ENCODE measurements at places on chromosomes 5 and 9.

- DNase-seq = no peak
These were observed 26.4 kb upstream of the ADAMTSL1 start for GRCh38 chr9:18447541-18447940.

DNA sequence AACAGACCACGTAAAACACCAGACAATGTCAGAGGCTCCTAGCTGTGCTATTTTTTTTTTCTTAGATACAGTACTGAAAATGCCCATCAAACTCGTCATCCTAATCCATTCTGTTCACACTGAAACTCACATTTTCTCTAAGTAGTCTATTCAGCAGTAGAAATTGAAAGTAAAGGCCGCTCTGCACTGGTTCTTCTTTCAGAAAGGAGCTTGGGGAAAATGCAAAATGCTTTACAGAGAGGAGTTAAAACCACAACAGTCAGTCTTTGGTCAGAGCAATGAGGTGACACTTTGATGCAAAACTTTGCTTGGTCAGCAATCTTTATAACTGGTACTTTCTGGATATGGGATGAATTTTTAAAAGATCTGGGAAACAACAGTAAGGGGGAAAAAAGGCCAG lies 43.8 kb upstream of the SUSD1 start:
- no peak for DNase-seq

GRCh38 chr5:149038336-149039080 lies 24.4 kb downstream of the SH3TC2 start:
- DNase-seq = no peak

DNA sequence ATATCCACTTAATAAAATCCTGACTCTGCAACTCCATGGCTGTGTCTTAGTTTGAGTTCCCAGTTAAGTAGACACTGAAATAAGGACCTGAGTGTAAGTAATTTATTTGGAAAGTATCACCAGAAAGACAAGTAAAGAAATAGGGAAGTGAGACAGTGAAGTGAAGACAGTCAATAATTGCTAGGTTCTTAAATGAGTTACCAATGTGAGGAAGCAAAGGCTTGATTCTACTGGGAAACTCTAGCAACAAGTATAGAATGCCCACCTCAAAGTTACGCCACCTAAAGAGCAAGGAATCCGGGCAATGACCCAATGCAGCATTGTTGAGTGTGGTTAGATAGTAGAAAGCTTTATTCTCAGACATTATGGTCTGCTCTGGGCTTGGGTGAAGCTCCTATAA lies 383.9 kb downstream of the TLR4 start:
- DNase-seq = no peak

GRCh38 chr9:131690941-131691573 lies 48.8 kb downstream of the RAPGEF1 start:
- DNase-seq = no peak

DNA sequence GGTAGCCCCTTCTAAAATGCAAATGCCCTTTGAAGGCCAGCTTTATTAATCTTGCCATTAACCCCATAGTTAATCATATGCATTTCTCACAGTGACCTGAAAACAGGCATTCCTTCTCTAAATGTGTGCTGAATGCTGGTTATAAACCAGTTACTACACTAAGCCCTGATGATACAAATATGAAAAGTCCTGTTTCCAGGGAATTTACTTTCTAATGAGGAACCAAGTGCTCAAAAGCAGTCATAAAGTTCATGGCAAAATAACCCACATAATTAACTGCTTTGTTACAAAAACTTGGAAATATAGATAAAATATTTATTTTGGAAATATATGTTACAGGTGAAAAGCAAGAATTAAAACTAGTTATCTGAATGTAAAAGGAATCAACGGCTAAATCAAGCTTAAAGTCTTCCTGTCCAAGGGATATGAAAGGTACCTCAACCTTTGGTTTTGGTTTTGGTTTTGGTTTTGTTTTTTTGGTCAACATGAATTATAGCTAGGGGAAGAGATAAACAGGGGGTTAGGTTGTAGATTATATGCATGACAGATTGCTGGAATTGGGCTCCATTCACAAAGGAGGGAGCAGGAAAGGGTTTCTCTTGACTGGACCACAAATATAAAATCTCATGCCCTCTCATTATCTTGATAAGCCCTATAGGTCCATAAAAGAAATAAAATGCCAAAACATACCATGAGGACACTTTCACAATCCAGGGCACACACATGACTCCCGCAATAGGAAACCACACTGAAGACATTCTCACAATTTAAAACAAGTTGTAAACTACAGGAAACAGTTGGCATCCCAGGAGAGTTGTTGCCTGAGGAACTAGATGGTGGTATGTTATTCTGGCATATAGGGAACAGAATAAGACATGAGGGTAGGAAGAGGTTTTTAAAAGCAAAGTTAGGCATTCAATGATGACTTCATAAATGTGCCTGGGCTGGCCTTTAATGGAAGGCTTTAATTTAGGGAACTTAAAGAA lies 46.7 kb upstream of the MACIR start:
- DNase-seq = no peak

GRCh38 chr9:27377147-27377807 lies 80.3 kb upstream of the EQTN start:
- DNase-seq = no peak

- no peak for DNase-seq
These were observed 174.2 kb upstream of the TBC1D2 start for GRCh38 chr9:98429613-98430012.

DNA sequence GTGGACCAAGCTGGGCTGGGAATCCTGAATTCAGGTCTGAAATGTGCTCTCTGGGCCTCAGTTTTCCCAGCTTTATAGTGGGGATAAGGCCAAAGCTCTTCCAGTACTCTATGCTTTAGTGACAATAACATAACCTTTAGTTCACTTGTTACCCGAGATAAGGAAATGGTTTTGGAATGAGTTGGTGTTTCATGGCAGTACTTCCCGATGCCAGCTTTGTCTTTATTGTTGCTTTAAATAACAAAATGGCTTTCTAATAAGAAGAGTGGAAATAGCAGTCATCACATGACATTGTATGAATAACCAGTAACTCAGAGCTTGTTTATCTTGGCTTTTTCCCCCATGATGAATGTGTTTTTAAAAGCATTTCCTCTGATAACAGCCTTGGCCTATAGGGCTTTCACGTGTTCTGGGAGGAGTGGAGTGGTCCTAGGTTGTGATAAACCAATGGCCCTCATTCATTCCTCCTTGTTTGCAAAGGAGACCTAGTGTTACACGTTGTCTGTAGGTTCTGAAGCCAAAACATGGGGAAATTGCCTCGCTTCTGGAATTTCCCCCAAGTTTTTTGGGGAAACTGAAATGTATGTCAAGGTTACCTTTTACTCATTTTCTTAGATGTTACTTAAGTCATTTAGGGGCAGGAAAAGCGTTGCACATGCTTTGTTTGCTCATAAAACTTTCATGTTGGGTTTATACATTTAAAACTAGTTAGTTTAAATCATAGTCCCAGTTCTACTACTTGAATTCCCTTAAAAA lies 53.7 kb downstream of the ZNF618 start:
- no peak for DNase-seq

DNA sequence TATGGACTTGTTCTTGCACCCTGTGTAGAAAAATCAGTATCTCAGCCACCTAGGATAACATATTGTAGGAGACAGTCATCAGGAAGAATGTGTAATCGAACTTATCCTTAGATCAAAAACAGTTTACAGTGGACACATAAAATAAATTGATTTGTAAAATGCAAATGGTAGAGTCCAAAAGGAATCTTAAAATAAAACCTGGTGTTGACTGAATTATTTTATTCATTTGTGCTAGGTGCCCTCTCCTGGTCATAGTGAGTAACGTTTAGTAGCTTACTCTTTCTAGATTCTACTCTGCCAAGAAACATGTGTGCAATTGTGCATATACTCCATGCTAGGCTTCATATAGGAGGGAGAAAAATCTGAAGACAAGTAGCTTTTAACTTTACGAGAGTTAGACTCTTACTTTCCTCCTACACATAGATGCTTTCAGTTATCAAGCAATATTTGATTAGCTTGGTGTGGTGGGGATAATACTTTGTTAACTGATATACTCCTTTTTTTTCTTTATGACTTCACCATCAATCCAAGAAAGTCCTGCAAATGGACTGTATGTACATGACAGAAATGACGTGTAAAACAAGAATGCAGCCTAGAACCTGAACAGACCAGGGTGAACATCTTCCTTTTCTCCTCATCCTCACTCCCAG lies 23.7 kb upstream of the LOX start:
- no peak for DNase-seq

DNA sequence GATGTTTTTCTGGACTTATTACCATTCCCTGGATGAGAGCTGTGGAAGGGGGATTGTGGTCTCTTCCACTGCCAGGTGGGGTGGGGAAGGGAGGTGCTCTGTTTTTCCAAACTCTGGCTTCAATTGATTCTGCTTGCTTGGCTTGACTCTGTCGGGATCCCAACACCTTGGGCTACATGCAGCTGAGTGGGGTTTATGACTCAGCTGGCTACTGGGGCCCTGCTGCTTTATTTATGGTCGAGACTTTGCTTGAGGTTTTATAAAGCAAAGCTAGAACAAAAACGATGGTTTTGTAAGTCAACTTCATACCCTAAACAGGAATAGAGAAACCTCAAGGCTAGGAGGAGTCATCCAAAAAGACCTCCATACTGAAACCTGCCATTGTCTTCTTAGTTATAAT lies 76.3 kb downstream of the AOPEP start:
- DNase-seq = no peak

- no peak for DNase-seq
These were observed 44.4 kb downstream of the FNBP1 start for GRCh38 chr9:129998491-129999140.

GRCh38 chr9:115855458-115856133 lies 298.0 kb upstream of the PAPPA start:
- DNase-seq = no peak

DNA sequence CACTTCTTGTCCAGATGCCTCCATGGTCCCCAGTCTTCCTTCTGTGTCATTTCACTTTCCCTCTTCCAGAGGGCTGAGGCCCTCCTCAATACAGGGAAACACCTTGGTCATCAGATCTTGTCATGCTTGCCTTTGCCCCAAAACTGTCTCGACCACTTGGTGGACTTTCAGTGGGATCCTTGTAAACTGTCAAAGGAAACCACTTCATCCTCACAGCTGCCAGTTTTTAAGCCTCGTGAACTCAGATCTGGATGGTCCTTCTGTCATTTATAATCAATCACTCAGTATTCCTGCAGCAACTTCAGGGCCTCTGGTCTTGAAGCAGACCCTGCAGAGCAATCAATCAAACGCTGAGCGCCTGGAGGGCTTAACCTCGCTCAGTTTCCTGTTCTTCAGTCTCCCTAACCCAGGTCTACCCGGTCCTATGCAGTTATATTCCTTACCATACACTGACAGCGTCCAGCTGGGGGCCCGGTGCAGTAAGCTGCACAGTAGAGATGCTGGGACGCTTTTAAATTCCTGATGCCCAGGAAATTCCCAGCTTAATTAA lies 74.6 kb downstream of the GOLPH3 start:
- peak; percentile 46 for DNase-seq

- DNase-seq = no peak
These were observed 342.6 kb downstream of the ASTN2 start for GRCh38 chr9:117072216-117072615.

DNA sequence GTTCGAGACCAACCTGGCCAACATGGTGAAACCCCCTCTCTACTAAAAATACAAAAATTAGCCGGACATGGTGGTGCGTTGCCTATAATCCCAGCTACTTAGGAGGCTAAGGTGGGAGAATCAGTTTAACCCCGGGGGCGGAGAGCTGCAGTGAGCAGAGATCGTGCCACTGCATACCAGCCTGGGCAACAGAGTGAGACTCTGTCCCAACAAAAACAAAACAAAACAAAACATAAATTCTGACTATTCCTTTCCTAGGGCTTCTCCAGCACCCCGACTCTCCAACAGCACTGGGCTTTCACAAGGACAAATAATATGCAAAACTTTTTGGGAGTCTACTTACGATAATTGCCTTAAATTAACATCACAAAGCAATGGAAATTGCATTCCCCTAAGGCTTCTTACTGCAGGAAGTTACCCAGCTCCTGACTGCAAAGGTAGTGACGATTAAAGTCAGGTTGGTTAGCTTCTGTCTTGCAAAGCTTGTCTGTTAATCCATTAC lies 15.9 kb upstream of the CDKN2AIPNL start:
- no peak for DNase-seq

DNA sequence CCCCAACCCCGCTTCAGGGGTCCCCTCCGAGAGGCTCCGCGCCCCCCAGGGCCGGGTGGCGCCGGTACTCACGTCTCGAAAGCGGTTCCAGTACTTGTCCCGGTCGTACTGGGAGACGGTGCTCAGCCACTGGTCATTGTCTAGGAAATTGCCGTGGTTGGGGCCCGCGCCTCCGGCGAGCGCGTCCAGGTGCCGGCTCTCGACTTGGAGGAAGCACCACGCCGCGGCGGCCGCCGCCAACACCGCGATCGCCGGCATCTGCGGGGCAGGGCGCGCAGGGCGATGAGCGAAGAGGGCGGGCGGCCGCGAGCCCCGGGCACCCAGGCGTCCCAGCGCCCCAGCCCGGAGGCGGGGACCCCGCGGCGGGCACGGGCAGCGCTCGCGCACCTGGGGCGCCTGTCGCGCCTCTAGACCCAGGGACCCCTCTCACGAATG lies 808 bp downstream of the SPOCK1 start:
- DNase-seq = peak; percentile 19

- no peak for DNase-seq
These were observed 200.2 kb downstream of the PLK2 start for GRCh38 chr5:58259685-58260152.

DNA sequence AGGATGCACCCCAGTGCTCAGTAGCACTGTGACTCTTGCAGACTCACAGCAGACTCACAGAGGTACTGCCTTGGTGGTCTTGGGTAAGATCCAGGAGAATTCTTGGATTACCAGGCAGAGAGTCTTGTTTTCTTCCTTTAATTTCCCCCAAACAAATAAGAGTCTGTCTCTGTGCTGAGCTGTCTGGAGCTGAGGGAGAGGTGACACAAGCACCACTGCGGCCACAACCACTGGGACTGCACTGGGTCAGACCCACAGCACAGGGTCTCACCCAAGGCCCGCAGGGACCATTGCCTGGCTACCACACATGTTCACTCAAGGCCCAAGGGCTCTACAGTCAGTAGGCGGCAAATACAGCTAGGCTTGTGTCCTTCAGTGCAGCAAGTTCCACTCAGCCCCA lies 11.4 kb upstream of the YTHDC2 start:
- no peak for DNase-seq

DNA sequence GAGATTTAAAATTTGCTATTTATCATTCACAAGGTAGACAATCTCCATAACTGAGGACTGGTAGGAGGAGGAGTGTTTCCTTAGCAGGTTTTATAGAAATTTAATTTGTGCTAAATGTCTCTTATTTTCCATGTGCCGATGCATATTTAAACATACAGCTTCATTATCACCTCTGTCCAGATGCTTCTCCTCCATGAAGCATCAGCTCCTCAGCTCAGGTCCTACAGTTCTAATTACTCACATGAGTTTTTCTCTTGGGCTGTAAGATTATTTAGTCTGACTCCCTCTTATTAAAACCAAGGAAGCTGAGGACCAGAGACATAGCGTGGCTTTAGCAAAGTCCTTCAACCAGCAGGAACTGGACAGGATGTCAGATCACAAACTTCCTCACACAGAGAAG lies 300.2 kb upstream of the PANK3 start:
- DNase-seq = no peak

- no peak for DNase-seq
These were observed 538.2 kb downstream of the CYLC2 start for GRCh38 chr9:103533318-103533717.

Measured in adrenal gland (tissue), 19 donors.